ENCODE measurements at places on chromosomes 5 and 9.

GRCh38 chr5:34913072-34913471 lies 2.2 kb downstream of the RAD1 start:
- ATAC-seq, result no peak

- ATAC-seq, result no peak
Measured at GRCh38 chr9:133200631-133201030, 8.4 kb downstream of the OBP2B start.

DNA sequence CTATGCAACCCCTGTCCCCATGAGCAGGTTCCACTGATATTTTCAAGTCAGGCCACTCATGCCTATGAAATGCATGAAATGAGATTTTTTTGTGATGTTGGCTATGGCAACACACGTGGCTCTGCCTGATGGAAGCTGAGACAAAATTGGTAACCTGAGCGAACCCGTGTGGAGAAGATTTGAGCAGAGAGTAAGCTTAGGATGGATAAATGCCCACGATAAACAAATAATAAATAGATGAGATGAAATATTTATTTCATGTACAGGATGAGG lies 153.4 kb upstream of the IER5L start:
- ATAC-seq, result no peak

GRCh38 chr5:145948921-145949320 lies 12.5 kb downstream of the SH3RF2 start:
- no peak for ATAC-seq

- ATAC-seq, result no peak
Measured at GRCh38 chr5:66074901-66075300, 69.2 kb upstream of the SREK1 start.

DNA sequence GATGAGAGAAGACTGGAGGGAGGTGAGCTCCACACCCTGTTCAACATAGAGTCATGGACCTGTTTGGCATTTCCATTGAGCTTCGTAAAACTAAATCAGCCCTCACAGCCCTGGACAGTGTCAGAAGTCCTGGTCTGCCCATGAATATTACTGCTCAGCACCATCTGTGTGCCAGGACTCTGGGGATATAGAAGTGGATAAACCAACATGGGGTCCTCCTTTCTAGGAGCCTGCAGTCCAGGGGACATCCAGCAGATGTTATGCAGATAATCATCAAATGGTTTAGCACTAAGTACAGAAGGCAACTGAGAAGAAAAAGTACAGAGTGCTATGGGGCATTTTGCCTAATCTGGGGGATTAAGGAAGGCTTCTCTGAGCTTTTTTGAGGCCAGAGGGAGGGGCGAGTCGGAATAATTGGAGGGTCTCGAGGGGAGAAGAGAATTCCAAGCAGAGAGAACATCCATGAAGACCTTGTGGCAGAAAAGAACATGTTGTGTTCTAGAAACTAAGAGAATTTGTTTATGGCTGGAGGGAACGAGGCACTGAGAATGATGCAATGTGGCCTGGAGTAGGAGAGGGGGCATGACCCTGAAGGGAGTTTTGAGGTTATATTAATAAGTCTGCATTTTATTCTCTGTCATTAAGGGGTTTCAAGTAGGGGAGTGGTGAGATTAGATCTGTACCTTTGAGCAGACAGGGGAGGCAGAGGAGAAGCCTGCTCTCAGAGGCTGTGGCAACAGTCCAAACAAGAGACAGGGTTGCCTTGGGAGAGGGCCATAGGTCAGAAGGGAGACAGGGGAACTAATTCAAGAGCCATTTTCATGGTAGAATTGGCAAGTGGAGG lies 63.5 kb upstream of the SLC2A8 start:
- no peak for ATAC-seq

DNA sequence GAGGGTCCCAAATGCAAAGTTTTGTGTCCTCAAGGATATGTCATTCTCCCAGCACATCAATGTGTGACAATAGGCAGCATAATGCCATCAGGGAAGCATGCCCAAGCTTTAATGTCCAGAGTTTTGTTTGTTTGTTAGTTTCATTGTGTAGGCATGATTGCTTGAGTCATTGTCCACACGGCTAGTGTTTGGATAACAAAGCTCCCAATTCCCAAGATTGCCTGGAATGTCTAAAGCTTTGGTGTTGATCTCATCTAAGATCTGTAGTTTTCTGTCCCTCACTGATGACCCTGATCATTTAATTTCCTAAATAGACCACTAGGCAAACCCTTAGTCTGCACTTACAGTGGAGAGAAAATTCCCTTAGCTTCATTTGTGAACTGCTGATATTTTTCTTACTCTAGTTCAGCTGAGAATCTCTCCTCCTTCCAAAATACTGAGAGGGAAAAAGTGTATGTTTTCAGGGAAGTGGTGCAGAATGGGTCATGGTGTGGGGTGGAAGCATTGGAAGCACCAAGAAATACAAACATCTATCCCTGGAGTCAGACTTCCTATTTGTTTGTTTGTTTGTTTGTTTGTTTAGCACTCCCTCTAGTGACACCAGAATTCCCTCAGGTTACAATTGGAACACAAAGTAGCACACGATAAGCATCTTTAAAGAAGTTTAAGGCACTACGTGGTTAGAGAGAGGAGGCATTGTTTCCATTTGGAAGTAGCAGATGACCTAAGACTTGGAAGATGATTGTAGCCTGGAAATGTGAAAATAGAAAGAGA lies 127.1 kb downstream of the PRDM6 start:
- no peak for ATAC-seq

DNA sequence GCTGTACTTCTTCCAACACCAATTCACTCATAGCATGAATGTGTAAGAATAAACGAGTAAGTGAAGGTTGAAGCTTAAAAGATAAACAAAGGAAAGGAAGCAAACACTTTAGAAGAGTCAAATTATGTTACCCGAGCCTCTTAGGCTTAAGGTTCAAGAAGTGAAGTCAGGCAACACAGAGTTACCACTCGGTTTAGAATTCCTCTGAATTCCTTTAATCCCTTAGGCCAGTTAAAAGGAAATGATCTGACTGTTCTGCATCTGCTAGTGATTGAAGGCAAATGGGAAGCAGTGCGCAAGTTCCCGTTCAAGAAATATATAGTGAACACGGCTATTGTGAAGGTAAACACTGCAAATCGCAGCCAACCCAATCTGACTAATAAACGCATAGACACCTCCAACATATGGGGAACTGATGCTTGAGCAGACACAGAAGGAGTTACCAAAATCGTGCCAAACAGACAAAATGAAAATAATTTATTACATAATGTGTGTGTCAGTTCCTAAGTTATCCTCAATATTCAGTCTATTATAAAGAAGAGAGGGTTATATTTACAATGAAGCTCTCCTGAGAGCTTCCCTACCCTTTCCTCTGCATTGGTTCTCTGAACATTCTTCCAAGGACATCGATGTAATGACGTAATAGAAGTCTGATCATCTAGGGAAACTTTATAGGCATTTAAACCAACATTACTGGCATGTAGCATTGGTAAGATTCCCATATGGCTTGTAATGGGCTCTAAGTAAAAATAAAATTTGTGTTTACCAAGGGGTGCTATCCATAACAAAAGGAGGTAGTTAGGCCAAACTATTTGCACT lies 837.1 kb upstream of the ZNF608 start:
- no peak for ATAC-seq

DNA sequence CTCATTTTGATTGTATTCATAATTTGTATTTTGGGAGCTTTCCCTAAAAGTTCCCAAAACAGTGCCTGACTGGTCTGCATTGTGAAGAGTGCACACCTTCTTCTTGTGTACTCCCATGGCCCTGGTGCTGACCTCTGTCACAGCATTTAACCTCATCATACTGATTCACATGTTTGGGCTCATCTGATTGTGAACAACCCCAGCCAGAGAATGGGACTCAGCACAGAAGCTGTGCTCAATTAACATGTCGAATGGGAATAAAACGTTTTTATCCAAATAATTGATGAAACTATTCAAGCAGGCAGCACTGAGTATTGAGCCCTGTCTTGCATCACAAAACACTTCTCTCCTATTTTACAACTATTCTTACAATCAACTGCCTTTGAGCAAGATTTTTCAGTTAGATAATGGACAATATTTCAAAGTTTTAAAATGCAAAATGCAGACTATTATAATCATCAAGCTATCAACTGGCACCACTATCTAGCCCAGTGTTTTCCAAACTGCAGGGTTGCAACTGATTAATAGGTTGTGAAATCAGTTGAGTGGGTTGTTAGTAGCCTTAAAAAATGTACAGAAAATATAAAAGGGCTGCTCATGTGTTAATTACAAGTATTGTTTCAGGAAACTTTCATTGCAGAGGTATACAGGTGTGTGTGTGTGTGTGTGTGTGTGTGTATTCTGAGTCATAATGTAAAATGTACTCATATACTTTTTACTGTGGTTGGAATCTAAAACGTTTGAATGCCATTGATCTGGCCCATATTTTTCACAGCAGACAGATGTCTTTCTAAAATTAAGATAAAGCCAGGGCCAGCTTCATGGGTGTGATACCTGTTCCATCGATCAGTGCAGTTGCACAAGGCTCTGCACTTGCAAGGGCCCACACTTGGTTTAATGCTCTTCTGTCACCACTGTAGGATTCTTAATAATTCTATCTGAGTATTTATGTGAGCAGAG lies 190.5 kb downstream of the PIK3R1 start:
- peak; percentile 65 for ATAC-seq

GRCh38 chr9:125409637-125410521 lies 148.3 kb downstream of the GAPVD1 start:
- ATAC-seq, result peak; percentile 22

- peak; percentile 79 for ATAC-seq
Measured at GRCh38 chr9:88477300-88477751, 57.7 kb upstream of the NXNL2 start.

DNA sequence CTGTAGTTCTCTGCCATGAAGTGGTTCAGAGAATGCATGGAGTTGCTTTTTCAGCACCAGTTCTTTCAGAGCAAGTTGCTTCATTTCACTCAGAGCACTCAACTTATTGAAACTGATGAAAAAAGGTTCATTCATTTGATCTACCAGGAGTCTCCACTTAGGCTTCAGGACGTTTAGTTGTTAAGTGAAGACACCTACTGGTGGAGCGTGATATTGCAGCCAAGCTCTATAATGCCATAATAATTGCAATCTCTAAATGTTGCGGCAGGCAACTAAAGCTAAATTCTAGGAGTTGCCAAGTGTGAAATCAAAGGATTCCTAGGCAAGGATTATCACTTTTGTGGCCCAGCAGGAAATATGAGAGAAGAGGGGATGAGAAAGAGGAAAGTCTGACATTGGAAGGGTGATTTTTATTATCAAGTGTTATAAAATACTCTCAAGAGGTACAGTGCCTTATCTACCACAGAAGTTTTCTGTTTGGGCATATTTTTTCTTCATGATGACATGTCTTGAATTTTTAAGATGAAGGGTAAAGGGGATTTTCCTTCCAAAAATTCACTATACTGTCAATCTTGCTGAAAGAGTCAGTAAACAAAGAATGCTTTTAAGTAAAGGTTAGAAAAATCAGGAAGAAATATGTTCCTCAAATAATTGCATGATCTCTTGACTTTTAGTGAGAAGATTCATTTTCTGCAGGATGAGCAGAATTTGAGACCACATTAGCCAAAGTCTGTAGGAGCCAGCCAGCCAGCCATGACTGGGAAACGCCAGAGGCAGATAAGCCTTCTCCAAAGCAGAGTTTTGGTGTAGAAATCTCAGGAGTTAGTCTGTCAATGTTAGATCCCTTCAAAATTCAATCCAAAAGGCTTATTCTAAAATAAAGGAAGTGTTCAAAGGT lies 83.4 kb downstream of the SH3PXD2B start:
- ATAC-seq, result no peak

- peak; percentile 78 for ATAC-seq
Measured at GRCh38 chr5:129125819-129126218, 31.3 kb downstream of the ISOC1 start.

- no peak for ATAC-seq
Measured at GRCh38 chr5:151015974-151016587, 4.3 kb upstream of the GPX3 start.

DNA sequence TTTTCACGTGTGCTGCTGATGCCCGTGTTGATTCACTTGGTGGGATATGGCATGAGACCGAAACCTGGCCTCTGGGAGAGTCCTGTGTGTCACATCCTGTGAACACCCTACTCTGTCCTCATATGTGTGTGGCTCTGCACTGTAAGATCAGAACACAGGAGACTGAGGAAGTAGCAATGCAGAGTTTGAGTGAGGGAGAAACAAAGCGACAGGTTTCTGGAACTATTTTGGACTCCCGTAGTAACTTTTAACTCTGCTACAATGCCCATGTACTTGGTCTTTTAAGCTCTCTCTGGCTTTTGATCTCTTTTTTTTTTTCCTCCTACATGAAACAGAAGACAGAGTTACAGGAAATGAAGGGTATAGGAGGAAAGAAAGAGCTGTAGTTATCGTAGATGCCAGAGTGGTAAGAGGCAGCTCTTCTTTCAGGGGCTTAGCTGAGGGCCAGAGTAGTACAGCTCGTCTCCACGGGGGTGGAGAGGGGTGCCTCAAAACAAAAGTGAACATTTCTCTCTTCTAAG lies 26.6 kb downstream of the GRAMD2B start:
- ATAC-seq, result peak; percentile 76

DNA sequence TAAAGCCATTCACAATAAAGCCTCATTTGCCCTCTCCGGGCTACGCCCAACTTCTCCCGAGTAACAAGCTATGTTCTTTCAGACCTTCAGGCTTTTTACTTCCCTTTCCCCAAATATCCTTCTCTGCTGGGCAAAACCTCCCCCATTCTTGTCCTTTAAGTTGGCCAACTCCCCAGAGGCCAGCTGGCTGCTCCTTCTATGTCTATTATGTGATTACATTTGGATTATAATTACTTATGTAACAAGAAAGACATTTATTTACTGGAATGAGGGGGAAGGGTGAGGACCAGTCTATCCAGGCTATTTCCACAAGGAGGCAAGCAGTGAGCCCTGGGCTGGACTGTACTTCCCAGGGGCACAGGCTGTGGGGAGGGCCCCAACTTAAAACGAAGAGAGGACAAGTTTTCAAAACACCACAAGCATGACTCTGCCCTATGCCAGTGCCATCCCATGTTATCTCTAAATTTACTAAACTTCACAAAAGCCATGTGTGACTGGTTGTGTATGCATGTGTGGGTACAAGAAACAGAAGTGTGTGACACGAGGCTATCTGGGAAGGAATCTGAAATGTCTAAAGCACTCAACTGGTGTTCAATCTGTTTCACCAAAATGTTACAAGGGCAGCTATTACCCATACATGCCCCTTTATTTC lies 84.5 kb downstream of the GNAQ start:
- no peak for ATAC-seq

- ATAC-seq, result no peak
Measured at GRCh38 chr5:27845248-27845647, 806.9 kb upstream of the CDH9 start.

DNA sequence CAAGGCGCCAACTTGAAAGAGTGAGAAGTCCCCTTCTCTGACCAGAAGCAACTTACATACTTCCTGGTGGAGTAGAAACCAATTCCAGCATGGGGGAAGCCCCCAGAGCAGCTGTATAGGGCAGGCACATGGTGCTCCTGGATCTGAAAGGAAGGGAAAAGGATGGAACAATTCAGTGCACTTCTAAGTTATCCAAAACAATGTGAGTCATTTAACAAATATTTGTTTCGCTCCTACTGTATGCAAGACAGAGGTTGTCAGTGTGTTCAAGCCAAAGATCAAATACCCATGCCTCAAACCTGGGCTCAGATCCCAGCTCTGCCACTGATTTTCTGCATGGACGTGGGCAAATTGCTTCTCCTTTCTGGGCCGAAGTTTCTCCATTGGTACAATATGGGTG lies 67.1 kb downstream of the LHX2 start:
- no peak for ATAC-seq

- no peak for ATAC-seq
Measured at GRCh38 chr5:96718635-96719077, 56.5 kb downstream of the CAST start.
